ENCODE measurements at places on chromosomes 3 and 15.

DNA sequence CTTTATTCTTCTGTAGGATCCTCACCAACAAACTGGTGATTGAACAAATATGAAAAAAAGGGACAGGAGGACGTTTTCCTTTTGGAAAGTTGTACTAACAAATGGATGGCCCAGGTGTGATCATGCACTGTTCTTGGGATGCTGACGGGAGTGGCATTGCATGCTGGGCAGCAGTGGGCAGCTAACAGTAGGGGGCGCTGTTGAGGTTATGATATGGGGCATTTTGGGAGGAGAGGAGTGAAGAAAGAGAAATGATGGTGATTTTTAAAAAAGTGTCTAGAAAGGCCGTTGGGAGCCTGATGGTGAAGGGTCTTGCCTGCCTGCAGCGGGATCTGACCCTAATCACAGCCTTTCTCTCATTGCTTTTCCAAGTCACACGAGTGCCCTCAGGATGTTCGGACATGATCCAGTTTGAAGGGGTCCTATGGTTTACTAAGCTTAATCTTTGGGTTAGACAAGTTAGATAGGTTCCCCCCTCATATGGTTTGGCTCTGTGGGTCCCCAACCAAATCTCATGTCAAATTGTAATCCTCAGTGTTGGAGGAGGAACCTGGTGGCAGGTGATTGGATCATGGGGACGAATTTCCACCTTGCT lies 46.2 kb upstream of the PRTG start:
- peak; percentile 65 for DNase-seq

DNA sequence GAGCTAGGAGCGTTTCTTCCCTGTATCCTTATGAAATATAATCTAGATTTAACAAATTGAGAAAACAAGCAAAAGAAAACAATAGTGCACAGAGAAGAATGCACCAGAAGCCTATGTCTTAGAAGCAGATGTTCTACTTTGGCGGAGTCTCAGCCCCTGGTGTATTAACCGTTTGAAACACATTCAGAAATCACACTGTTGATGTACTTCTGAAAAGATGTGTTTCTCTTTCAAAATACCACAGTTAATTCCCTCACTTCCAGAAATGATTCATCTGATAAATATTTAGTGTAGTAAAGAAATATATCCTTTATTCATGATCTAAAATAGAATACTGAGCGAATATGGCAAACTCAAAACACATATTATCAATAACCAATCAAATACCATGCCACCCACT lies 77.7 kb downstream of the CBLB start:
- DNase-seq = no peak

DNA sequence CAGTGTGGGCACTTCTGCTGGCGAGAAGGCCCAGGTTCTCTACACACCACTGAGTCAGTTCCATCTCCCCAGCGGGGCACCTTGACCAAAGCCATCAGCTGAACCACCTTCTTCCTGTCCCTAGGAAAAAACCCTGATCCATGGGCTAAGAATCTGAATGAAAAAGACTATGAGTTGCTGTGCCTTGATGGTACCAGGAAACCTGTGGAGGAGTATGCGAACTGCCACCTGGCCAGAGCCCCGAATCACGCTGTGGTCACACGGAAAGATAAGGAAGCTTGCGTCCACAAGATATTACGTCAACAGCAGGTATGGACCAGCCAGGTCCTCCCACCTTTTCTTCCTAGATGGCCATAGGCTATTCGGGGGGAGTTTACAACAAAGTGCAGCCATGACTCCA lies 29.1 kb downstream of the TF start:
- DNase-seq = no peak

DNA sequence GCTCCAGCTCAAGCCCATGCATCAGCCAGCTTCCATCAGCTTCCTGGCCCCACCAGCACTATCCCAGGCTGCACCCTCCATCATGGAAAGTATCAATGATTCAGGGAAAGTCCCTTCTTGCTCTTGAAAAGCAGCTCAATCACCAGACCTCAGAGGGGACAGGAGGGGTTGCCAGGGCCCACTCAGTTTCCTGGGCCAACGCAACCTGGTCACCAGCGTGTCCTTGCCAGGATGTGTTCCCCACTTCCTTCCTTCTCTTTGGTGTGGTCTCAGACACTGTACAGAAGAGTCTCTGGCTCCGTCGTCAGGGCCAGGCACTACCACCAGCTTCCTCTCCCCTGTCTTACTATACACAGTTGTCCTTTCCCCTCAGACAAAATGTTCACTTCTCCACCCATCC lies 3.0 kb downstream of the HDC start:
- peak; percentile 91 for DNase-seq

DNA sequence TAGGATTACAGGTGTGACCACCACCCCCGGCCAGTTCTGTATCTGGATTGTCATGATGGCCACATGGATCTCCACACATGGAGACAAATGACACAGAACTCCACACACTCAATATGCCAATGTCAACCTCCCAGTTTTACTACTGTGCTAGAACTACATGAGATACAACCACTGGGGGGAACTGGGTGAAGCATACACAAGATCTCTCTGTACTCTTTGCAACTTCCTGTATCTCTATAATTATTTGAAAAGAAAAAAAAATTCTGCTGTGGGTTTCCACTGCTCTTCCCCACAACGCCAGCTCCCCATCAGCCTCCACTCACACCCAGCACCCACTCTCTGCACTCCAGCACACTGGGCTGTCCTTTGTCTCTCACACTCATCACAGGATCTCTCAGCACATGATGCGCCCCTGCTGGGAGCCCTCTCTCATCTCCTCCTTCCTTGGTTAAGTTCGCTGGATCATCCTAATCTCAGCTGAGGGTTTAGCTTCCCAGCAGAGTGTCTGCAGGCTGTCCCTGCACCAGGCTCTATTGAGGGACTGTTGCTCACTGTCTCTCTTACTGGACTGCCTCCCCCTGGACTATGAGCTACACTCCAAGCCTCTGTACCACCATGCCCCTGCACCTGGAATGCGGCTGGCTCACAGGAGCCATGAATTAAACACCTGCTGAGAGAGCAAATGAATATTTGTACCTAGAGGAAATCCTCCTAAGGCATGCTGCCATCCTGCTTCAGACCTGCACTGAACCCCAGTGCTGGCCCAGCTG lies 10.7 kb upstream of the RAB43 start:
- DNase-seq = no peak

DNA sequence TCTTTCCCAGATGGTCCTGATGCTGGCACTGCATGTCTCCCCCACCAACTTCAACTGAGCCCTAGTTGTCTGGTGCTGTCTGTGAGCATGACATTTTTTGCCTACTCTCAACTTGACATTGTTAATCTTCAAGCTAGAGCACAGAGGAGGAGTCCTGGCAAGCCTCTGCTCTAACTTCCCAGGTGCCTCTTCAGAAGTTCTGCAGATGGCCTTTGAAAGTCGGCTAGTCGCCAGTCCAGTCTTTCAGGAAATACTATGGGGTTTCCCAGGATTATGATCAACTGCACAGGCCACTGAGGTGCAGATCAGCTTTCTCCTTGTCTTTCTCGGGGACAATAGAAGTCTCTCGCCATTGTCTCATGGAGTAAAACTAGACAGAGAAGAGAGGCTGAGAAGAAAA lies 86.7 kb downstream of the ST8SIA2 start:
- no peak for DNase-seq

GRCh38 chr3:27451251-27451650 lies 32.9 kb downstream of the SLC4A7 start:
- DNase-seq = no peak

DNA sequence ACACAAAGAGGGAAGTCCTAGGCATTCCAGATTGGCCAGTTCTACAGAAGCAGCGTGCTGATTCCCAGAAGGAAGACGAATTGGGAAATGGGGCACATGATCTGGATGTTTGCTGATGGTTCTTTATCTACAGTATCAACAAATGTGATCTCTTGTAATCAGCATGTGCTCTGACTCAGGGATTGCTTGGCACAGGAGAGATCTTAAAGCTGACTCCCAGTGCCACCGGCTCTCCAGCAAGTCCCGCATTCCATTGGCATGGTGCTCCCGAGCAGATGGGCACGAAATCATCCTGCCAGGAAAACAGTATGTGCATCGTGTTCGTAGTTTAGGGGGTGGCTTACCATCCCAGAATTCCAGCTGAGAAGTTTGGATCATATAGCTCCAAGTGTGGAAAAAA lies 259.9 kb upstream of the NR2F2 start:
- DNase-seq = no peak

- DNase-seq = no peak
Measured at GRCh38 chr3:150439657-150440056, 31.6 kb downstream of the TSC22D2 start.

GRCh38 chr3:189911001-189911400 lies 209.7 kb downstream of the P3H2 start:
- no peak for DNase-seq

GRCh38 chr3:48974076-48974864 lies 15.8 kb upstream of the P4HTM start:
- no peak for DNase-seq

GRCh38 chr3:72641684-72642083 lies 206.6 kb downstream of the SHQ1 start:
- DNase-seq = no peak

GRCh38 chr3:156837115-156837514 lies 11.0 kb downstream of the LEKR1 start:
- no peak for DNase-seq

DNA sequence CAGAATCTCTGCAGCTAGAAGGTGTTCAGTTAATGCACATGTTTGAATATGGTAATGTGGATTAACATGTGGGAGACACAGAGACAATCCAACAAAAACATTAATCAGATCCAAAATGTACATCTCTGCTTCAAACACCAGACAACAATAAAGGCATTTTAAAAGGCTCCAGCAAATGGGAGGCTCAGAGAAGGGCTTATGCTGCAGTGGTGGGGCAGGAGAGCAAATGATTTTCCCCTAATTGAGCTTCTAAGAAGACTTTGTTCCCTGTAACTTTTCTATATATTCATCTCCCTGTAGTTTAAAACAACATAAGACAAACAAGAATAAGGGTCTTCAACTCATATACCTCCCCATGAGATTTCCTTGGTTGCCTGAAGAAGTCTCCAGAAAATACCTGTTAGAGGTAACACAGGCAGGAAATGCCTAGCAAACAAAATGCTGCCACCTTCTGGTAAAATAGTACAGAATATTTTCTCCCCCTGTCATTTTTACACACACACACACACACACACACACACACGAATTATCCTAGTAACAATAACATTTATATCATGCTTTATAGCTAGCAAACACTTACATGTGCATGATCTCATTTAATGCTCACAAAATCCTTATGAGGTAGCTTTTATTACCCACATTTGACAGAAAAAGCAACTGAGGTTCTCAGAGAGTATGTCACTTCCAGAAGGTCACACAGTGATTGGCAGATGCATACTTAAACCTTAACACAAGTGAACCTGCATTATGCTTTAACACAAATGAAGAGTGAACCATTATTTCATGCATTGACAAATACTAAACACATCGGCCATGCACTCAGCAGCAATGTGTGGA lies 123.4 kb upstream of the MB21D2 start:
- no peak for DNase-seq

DNA sequence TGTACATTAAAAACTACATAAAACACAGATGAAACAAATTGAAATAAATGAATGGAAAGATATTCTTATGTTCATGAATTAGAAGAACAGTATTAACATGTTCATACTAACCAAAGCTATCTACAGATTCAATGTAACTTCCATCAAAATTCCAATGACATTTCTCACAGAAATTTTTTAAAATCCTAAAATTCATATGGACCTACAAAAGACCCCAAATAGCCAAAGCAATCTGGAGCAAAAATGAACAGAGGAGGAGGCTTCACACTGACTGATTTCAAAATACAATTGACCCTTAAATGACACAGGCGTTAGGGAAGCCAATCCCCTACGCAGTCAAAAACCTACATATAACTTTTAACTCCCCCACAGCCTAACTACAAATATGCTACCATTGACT lies 39.4 kb downstream of the KPNA1 start:
- DNase-seq = no peak

DNA sequence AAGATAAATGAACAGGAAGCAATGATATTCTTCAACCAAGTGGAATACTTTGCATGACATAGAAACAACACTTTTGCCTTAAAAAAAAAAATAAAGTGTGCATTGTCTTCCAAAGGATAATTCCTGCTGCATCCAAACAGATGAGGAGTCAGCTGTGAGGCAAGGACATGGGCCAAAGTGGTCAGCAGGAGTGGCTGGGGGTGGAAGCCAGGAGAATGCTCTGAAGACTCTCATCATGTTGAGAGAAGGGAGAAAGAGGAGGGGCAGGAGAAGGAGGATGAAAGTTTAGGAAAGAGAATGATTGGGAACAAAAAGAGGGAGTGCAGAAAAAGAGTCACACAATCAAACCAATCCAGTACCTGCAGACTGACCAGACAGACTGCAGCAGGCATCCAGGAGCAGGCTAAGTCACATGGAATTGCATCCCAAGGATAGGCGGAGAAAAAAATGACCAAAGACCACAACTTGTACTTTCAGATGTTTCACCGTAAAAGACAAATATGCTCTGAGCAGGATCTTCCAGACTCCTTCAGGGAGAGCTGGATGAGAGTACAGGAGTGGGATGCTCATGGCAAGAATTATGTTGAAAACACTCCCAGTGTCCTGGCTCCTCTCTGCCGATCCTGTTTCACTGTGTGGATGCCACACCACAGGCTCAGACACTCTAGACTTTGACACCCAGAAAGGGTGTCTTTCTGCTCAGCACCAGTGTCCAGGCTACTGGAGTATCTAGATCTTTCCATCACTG lies 11.9 kb downstream of the ABI3BP start:
- no peak for DNase-seq

GRCh38 chr3:140258222-140258724 lies 323.3 kb downstream of the CLSTN2 start:
- DNase-seq = no peak

GRCh38 chr3:16500911-16501310 lies 12.6 kb downstream of the RFTN1 start:
- no peak for DNase-seq

DNA sequence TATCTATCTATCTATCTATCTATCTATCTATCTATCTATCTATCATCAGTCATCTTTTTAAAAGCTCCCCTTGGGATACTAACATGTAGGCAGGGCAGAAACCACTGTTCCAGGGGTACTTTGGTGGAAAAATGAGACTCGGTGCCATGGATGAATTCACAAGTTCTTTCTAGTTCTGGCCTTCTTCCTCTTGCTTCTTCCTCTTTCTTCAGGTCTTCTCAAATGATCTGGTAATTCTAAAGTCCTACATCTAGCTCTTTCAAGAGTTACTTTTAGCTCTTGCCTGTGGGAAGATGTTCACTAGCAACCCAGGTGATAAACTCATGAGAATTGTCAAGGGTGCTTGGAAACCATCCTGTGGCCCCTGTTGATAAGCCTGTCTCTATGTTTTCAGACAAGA lies 168.5 kb upstream of the TBC1D5 start:
- DNase-seq = no peak

GRCh38 chr3:64266065-64266931 lies 41.0 kb upstream of the PRICKLE2 start:
- DNase-seq = no peak

GRCh38 chr3:24598695-24599470 lies 104.2 kb upstream of the THRB start:
- DNase-seq = no peak

DNA sequence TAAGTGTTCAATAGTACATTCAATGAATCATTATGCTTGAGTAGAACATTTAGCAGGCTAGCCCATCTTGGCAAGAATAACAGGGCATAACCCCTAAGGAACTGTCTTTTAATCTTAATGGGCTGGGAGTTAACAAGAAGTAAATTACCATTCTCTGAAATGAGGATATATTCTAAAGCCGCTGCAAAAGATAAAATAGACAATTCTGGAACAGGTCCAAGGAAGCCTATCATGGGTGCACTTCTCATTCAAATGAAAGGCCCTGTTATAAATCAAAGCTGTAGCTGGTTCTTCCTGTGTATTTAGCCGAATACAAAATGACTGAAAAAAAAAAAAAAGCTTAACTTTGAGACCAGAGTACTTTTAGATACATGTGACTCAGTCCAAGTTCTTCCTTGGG lies 15.6 kb downstream of the MTHFS start:
- DNase-seq = no peak

Data from activated CD8-positive, alpha-beta memory T cell treated with anti-CD3 and anti-CD28 coated beads, Interleukin-2, amount 10 ng/mL, durations not matched to agents 7 days and 5 days (primary cell).